ENCODE measurements at places on chromosomes 2 and 18.

GRCh38 chr18:2325933-2326332, 245.4 kb downstream of the METTL4 start:
- DNase-seq: no peak

- DNase-seq: no peak
Measured at GRCh38 chr2:196555726-196556125, 83.8 kb upstream of the CCDC150 start.

DNA sequence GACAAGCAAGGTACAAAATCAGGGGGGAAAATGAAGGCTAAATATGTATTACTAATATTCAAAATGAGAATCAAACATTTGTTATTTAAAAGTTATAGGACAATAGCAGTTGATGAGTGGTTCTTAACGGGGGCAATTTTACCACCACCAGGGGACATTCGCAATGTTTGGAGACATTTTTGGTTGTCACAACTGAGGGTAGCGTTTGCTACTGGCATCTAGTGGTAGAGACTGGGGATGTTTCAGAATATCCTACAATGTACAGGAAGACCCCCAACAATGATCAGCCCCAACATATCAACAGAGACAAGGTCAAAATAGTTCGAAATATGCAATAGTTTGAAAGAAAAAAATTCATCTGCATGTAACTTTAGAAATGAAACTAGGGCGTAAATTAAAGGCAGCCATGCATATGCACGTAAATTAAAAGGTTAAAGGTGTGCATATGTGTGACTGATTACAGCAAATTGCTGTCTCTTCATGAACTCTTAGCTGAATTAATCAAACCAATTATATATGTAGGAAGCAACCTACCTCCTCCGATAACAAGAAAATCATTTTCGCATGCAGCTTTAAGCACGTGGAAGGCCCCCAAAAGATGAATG, 61.2 kb upstream of the CUL3 start:
- no peak for DNase-seq

GRCh38 chr2:173997269-173997668, 32.1 kb upstream of the SP3 start:
- no peak for DNase-seq

DNA sequence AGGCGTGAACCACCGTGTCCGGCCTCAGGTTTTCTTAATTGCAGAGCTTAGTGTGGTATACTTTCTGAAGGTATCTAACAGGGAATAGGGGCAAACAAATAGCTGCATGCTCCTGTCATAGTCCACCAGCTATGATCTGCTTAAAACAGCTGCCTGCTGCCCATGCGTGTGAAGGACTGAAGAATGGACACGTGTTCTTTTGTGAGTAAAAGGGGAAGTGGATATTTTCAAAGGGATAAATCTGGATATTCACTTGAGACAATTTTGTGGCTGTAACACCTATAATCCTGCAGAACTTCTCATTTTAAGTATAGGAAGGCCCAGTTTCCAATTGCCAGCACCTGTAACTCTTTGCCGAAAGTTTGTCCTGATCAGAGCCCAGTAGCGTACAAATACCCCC, 44.7 kb downstream of the TRPM8 start:
- DNase-seq: no peak

DNA sequence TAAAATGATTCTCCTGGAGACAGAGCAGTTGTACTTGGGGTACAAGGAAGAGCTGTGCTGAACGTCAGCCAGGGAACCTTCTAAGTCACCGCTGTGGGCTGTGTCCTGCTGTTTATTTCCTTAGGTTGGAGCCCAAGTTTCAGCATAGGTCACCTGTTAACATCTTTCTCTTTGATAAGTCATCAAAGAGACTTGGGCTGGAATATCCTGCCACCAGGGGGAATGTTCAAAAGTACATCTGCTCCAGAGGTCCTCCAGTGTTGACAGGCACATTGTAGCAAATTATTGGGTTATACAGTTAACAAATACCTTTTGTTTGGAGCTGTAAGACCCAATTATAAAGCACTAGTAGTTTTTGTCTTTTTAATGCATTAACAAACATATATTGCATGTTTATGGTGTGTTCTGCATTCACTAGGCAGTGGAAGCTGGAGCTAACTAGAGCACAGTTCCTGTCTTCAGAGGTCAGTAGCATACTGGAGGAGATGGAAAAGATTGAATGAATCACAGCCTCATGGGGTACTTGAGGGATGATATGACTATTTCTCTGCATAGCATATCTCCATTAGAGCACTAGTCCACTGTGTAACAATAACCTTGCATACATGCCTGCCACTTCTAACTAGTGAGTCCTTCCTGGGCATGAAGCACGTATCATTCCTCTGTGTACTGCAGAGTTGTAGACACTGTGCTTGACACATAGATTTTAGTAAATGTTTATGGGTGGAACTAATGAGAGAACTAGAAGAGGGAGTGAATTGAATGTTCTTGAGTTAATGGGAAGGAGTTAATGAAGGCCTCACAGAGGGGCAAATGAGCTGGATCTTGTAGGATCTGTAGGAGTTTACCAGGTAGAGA, 182.1 kb downstream of the AGAP1 start:
- DNase-seq: no peak

DNA sequence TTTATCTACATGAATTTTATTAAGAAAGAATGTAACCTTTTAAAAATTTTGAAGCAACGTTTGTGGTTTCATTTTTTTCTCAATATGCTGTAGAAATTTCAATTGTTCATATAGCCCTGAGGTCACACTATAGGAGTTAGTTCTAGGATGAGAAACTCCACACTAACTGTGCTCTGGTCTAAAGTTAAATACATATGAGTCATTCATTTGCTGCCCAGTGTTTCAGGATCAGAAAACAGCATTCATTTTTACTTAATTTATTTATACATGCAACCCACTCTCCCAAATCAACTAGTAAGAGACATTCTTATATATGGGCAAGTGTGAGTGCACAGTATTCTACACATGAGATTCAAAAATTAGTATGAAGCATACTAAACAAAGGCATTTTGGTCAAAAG, 137.9 kb downstream of the DOCK10 start:
- DNase-seq: no peak
